ENCODE measurements at places on chromosomes 4 and X.

DNA sequence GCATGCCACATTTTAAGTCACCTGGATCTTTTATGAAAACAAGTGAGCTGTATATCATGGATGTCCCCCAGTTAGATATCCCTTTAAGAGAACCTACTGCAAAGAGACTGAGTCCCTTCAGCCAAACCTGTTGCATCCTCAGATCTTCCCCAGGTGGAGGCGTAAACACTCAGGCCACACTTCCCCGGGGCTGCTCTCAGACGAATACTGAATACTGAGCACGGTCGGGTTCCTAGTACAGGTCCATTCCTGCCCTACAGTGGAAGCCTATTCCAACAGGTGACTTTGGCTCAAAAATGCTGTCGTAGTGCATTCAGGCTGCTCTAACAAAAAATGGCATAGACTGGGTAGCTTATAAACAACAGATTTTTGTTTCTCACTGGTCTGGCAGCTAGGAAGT, 320.2 kb upstream of the CLNK start:
- no peak for DNase-seq

DNA sequence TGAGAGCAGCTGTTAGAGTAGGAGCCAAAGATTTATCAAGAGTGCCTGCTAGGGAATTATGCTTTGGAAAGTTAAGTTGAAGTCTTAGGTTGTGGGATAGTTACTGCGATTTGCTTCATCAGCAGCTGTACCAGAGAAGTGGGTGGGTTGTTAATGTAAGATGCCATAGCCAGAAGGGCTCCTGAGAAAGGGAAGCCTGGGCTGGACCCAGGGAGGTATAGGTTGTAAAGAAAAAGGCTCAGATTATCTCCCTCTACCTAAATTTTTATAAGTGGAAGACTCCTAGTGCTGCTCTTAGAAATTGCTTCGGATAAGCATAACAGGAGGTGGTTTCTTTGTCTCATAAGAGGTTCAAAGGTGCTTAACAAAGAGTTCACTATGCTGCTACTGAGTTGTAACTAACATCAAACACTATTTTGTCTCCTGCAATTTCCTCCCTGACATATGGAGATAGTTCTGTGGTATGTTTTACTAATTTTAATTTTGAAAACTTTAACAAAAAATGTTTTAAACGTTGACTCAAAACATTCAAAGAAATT, 356.9 kb downstream of the DTHD1 start:
- no peak for DNase-seq

GRCh38 chr4:84699001-84699671, 116.2 kb downstream of the CDS1 start:
- no peak for DNase-seq

GRCh38 chrX:43218198-43218597, 437.9 kb upstream of the MAOA start:
- no peak for DNase-seq

DNA sequence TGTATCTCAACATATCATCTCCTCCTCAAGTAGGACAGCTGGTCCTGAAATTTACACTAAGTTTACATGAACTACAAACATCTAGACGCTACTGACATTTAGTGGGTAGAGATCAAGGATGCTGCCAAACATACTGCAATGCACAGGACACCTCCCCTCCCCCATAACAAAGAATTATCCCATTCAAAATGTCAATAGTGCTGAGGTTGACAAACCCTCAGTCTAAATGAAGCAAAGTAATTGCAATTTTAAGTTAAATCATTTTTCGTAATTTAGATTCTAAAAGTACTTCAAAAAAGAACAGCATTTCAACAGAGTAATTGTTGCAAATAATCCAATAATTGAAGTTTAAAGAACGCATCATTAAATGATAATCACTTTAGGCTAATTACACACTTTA, 1.2 kb downstream of the PRMT9 start:
- DNase-seq = no peak

All from kidney epithelial cell (primary cell).